ENCODE measurements at places on chromosomes 7 and 10. TPM values are rescaled to one million over a fixed set of nuclear protein-coding genes. Genes with fewer than 3 reads are reported as not detected.

PDGFA gene
- 44.3 TPM for total RNA-seq

LIPM gene
- total RNA-seq, result not detected

VSTM4 gene
- 21.4 TPM for total RNA-seq

STK31 gene
- total RNA-seq, result 0.28 TPM

SPAM1 gene
- not detected for total RNA-seq

CNNM1 gene
- 0.29 TPM for total RNA-seq

PTPRZ1 gene
- 1.8 TPM for total RNA-seq

HOXA1 gene
- total RNA-seq, result 0.15 TPM

PIK3AP1 gene
- total RNA-seq, result 3.6 TPM

KLHDC10 gene
- total RNA-seq, result 27.7 TPM

DLX6 gene
- total RNA-seq, result not detected

TMEM106B gene
- 63.5 TPM for total RNA-seq

MMD2 gene
- total RNA-seq, result not detected

VPS41 gene
- total RNA-seq, result 54.6 TPM

LIPK gene
- not detected for total RNA-seq

TACR2 gene
- total RNA-seq, result 0.46 TPM

SPDYE2 gene
- total RNA-seq, result not detected
